ENCODE measurements at places on chromosomes 6 and 20. TPM values are rescaled to one million over a fixed set of nuclear protein-coding genes. Genes with fewer than 3 reads are reported as not detected.

DNA sequence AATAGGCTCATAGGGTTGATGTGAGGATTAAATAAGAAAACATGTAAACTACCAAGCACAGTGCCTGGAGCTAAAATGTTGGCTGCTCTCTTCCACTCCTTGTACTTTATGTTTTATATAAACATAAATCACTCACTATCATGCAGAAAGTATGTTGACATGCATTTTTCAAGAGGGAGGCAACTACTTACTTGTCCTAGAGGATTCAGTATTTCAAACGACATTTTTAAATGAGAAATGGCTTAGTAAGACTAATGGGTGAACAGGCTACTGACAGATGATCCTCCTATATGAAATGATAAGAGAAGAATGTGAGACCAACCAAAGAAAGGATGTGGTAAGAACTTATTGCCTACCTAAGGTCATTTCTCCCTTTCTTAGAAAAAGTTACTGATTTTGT lies 21.0 kb downstream of the LATS1 start:
- peaks cover 11% of the 10 kb centered on the region for H3K4me1 ChIP-seq
- peak; percentile 58 for DNase-seq
- no peaks in the 10 kb centered on the region for H3K27me3 ChIP-seq
- no peak overlapping the region for H3K27ac ChIP-seq
- no peak overlapping the region for H3K4me3 ChIP-seq

Gene CCR6
- not detected for total RNA-seq

Gene TSBP1
- not detected for total RNA-seq

Gene TINAG
- total RNA-seq = not detected

Gene CD93
- total RNA-seq = 0.02 TPM

- no peaks in the 10 kb centered on the region for H3K36me3 ChIP-seq
- DNase-seq = no peak
- peaks cover 3% of the 10 kb centered on the region for H3K27me3 ChIP-seq
- H3K4me1 ChIP-seq = no peaks in the 10 kb centered on the region
- H3K4me3 ChIP-seq = no peak overlapping the region
Observed at GRCh38 chr6:167786853-167787675, 39.6 kb upstream of the AFDN start.

Gene CLPSL1
- not detected for total RNA-seq

DNA sequence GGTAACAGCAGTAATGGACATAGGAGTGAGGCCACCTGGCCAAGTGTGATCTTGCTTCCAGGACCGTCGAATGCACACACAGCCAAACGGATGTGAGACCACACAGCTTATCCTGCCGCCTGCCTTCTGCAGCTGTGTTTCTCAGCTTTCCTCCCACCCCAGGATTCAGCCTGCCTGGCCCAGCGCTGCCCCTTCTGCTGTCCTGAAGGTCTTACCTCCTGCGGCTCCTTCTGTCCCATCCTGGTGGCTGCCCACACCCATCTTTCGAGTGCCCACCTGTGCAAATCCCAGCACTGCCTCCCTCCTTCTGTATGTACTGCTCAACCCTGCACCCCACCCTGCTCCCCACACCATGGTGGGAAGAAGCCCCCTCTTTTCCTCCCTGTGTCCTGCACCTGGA lies 49.4 kb upstream of the DACT2 start:
- H3K36me3 ChIP-seq = no peaks in the 10 kb centered on the region
- DNase-seq = no peak
- H3K4me3 ChIP-seq = no peak overlapping the region
- H3K27ac ChIP-seq = no peak overlapping the region
- no peaks in the 10 kb centered on the region for H3K4me1 ChIP-seq
- no peaks in the 10 kb centered on the region for H3K27me3 ChIP-seq

DNA sequence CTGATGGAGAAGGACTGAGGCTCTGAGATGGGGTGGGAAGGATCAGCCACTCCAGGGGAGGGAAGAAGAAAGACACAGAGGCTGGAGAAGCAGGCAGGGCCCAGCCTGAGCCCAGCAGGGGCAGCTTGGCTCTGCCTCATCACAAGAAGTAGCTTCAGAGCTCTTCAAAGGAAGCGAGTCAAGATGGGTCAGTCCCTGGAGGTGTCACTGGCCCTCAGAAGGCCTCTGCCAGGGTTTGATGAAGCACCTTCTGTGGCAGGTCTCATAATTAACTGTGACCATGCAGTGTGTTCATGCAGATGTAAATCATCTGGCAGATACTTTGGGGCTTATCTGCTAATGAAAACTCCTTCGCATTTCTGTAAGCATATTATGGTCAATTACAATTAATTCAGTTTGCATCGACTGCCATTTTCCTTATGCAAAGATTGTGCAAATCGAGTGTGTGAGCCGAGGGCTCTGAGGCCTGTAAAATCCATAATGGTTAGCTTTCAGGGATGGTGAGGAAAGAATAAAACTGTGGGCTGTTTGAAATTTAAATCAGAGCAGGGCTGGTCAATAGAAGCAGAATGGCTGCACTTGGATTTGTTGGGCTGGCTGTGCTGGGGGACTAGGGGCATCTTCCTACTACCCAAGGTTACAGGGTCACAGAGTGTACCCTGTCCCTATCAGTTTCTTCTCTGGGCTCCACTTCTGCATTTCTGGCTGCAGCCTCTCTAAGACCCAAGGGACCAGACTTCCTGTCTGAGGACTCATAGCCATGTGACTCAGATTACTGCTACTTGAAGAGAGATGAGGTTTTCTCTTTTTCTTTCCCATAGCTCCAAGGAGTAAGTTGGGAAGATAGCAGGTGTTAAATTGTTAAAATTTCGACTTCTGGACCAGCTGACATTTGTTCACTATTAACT lies 376.6 kb downstream of the DHX35 start:
- no peaks in the 10 kb centered on the region for H3K27me3 ChIP-seq
- no peak for DNase-seq
- H3K4me1 ChIP-seq = no peaks in the 10 kb centered on the region
- no peak overlapping the region for H3K4me3 ChIP-seq
- no peaks in the 10 kb centered on the region for H3K36me3 ChIP-seq
- no peak overlapping the region for H3K27ac ChIP-seq

GRCh38 chr6:56911847-56912246 lies 43.1 kb upstream of the BEND6 start:
- peak; percentile 85 for DNase-seq
- H3K4me3 ChIP-seq = no peak overlapping the region
- no peaks in the 10 kb centered on the region for H3K27me3 ChIP-seq
- peaks cover 24% of the 10 kb centered on the region for H3K4me1 ChIP-seq
- peak overlapping the region; percentile 76 for H3K27ac ChIP-seq

DNA sequence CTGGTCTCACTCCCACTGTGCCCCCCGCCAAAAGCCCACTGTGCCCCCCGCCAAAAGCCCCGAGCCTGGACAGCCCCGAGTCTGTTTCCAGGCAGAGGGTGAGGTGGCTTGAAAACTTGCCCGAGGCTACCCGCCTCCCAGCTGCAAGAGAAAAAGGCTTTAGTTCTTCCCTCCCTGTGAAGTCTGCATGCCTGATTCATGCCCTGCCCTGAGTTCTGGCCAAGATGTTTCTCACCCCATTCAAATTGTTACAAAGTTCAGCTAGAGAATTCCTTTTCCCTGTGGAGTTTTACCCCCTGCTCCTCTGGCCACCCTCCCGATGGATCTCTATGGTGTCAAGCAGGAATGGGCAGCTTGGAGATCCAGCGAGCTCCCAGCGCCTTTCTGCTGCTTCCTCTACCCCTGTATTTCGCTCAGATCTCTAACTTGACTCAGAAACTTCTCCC lies 298.8 kb upstream of the MAP3K7 start:
- H3K4me3 ChIP-seq = no peak overlapping the region
- H3K27me3 ChIP-seq = no peaks in the 10 kb centered on the region
- H3K36me3 ChIP-seq = no peaks in the 10 kb centered on the region
- no peak overlapping the region for H3K27ac ChIP-seq
- H3K4me1 ChIP-seq = no peaks in the 10 kb centered on the region

Gene POM121L2
- total RNA-seq = not detected

DNA sequence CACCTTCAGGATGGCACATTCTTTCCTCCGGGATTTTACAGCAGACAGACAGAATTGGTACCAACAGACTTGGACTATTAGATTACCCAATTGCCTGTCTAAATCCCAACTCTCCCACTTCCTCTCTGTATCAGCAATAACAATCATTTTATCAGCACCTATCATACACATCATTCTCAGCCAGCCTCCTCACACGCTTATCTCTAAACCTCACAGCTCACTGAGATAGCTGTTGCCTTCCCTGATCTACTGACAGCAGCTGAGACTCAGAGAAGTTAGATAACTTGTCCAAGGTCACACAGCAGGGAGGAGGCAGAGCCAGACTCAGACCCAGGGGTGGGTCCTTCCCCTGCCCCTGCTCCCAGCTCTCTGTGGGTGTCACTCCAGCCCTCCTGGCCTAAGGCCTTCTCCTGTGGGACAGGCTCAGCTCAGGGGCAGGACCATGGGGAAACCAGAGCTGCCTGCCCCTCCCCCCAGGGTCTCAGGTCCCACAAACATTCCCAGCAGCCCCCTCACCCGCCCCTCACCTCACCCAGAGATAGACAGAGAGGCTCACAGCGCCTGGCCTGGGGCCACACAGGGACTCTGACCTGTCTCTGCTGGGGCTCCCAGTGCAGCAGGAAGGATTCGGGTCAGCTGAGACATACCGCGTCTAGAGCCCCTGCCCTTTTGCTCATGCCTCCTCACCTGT lies 92.8 kb downstream of the GRM4 start:
- no peak overlapping the region for H3K27ac ChIP-seq
- H3K4me1 ChIP-seq = no peaks in the 10 kb centered on the region
- no peak for DNase-seq
- H3K36me3 ChIP-seq = no peaks in the 10 kb centered on the region
- H3K4me3 ChIP-seq = no peak overlapping the region

DNA sequence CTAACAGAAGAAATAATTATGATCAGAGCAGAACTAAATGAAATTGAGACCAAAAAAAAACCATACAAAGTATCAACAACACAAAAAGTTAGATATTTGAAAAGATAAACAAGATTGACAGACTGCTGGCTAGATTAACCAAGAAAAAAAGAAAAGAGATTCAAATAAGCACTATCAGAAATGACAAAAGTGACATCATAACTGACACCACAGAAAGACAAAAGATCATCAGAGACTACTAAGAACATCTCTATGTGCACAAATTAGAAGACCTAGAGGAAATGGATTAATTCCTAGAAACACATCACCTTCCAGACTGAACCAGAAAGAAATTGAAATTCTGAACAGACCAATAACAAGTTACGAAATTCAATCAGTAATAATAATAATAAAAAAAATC lies 17.9 kb downstream of the DTNBP1 start:
- H3K36me3 ChIP-seq = no peaks in the 10 kb centered on the region
- DNase-seq = no peak
- H3K4me1 ChIP-seq = no peaks in the 10 kb centered on the region
- no peak overlapping the region for H3K4me3 ChIP-seq

DNA sequence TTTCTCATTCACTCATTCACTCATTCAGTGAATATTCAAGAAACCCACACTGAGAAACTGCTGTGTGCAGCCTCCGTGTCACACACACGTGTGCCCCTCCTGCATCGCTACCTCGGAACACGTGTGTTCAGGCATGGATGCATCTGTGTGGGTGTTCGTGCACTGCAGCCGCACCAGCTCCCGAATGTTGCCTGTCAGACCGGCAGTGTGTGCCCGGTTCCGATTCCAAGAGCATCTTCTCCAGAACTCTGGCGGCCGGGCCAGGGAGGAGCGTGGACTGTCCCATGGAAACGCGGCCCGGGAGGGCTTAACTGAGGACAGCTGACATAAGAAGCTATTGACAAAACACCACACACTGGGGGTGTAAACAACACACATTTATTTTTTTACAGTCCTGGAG lies 216.0 kb downstream of the DLL1 start:
- H3K36me3 ChIP-seq = no peaks in the 10 kb centered on the region
- no peaks in the 10 kb centered on the region for H3K4me1 ChIP-seq
- no peak for DNase-seq
- H3K27me3 ChIP-seq = no peaks in the 10 kb centered on the region

All from astrocyte (in vitro differentiated cells and primary cell).